Smooth muscle cell of the coronary artery (primary cell): ENCODE measurements at places on chromosomes 16 and 17. TPM values are rescaled to one million over a fixed set of nuclear protein-coding genes. Genes with fewer than 3 reads are reported as not detected.

The FBXW10 gene
- under 0.01 TPM in 1 of 2 replicates, not detected in the other for total RNA-seq

The RHBDL3 gene
- total RNA-seq: under 0.01 and 0.12 TPM in 2 replicates

The SLC38A7 gene
- total RNA-seq: 22.6 and 31.9 TPM in 2 replicates

The NPIPA8 gene
- total RNA-seq: not detected in 2 replicates

The ADORA2B gene
- 16.0 and 108 TPM in 2 replicates for total RNA-seq

The RNF157 gene
- 2.3 TPM in 1 of 2 replicates, not detected in the other for total RNA-seq

The MT3 gene
- 0.70 TPM in 1 of 2 replicates, not detected in the other for total RNA-seq

The NPIPA5 gene
- total RNA-seq: 1.5 TPM in 1 of 2 replicates, not detected in the other
